ENCODE measurements at places on chromosomes 6 and 20. TPM values are rescaled to one million over a fixed set of nuclear protein-coding genes. Genes with fewer than 3 reads are reported as not detected.

Gene HLA-A
- 159 TPM for total RNA-seq

DNA sequence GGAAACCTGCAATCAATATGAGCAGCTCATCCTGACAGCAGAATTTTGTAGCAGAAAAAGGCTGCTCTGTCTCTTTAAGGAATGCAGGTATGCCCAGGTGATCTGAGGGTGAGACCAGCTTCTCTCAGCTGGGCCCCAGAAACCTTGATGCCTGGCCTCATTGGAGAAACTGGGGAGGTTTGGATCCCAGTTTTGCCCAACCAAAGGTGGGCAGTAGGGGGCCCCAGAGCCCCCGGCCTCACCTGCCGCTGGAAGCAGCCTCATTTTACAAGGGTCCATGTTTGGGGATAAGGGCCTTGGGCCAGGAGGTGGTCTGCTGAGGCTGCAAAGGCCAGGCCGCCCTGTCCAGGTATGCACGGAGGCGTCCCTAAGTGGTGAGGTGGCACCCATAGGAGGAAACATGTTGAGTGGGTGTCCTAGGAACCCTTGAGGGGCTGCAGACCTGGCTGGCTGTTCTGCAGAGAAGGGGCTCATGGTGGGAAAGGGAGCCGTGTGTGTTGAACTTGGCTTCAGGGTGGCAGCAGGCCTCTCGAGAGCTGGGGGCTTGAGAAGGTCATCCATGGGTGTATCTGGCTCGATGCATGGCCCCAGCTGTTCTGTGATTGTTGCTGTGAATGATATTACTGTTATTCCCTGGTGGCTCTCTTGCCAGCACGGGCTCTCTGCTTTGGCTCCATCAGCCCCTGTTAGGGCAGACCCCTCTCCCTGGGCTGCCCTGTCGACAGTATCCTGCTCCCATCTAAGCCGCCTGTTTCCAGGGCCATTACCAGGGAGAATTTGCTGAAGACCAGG is 208.4 kb downstream of the CDH4 start:
- H3K27me3 ChIP-seq = peaks cover 4% of the 10 kb centered on the region
- no peak overlapping the region for H3K27ac ChIP-seq
- DNase-seq = no peak
- H3K36me3 ChIP-seq = 0 out of 2 replicates have a peak, but pooled peaks cover 8% of the 10 kb centered on the region
- H3K4me3 ChIP-seq = no peak overlapping the region
- no peaks in the 10 kb centered on the region for H3K4me1 ChIP-seq

- peaks cover 6% of the 10 kb centered on the region for H3K36me3 ChIP-seq
- peak overlapping the region; percentile 62 for H3K27ac ChIP-seq
- H3K4me3 ChIP-seq = peak overlapping the region; percentile 39
- H3K27me3 ChIP-seq = no peaks in the 10 kb centered on the region
- peak; percentile 86 for DNase-seq
These were observed 52.1 kb downstream of the RIPOR2 start for GRCh38 chr6:24883618-24884017.

DNA sequence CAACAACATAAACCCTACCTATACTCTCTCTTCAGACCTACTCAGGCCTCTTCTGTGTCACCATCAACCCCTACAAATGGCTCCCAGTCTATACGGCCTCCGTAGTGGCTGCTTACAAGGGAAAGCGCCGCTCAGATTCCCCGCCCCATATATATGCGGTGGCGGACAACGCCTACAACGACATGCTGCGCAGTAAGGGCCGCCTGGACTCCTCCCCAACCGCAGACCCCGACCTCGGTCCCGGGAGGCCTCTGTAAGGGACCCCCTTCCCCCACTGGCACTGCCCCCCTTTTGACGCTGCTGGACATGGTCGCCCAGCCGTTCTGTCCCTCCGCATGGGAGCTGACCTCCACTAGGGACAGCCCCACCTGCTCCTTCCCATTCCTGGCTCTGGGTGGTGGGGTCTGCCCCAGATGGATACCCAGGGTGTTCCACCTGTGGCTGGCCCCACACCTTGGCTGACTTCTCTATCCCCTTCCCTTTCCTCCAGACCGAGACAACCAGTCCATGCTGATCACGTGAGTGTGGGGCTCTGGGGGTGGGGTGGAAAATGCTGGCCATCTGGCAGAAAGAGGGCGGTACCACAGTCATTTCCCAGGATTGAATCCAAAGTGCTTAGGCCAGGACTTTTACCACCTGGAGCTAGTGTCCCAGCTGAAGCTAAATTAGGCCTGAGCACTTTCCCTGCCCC is 25.0 kb downstream of the MYH7B start:
- H3K27me3 ChIP-seq = peaks cover 31% of the 10 kb centered on the region
- DNase-seq = no peak
- H3K4me1 ChIP-seq = 0 out of 2 replicates have a peak, but pooled peaks cover 5% of the 10 kb centered on the region
- H3K27ac ChIP-seq = no peak overlapping the region
- no peaks in the 10 kb centered on the region for H3K36me3 ChIP-seq

DNA sequence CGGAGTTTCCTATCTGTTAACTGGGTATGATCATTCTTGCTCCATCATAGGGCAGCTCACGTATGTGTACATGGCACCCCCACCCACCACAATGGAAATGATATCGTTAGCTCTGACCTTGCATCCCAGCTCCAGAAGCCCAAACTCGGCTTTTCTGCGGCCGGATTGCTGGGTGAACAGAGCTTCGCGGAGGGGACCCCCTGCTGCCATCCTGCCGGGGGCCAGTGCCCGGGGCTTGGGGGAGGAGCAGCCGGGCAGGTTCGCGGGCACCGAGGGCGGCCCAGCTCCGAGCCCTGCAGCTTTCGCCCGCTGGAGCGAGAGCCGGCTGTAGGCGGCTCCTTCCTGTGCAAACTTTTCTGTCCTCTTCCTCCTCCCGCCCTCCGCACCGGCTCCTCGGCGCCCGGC is 24.9 kb upstream of the FUCA2 start:
- H3K4me1 ChIP-seq = peaks cover 16% of the 10 kb centered on the region
- no peaks in the 10 kb centered on the region for H3K36me3 ChIP-seq
- H3K27ac ChIP-seq = no peak overlapping the region
- H3K27me3 ChIP-seq = no peaks in the 10 kb centered on the region
- peak; percentile 18 for DNase-seq

Gene SPTLC3
- not detected for total RNA-seq

Gene PDRG1
- 14.8 TPM for total RNA-seq

- no peaks in the 10 kb centered on the region for H3K4me1 ChIP-seq
- no peak for DNase-seq
- no peaks in the 10 kb centered on the region for H3K27me3 ChIP-seq
- no peak overlapping the region for H3K27ac ChIP-seq
- no peak overlapping the region for H3K4me3 ChIP-seq
These were observed 191.4 kb downstream of the NKAIN2 start for GRCh38 chr6:123994891-123995635.

DNA sequence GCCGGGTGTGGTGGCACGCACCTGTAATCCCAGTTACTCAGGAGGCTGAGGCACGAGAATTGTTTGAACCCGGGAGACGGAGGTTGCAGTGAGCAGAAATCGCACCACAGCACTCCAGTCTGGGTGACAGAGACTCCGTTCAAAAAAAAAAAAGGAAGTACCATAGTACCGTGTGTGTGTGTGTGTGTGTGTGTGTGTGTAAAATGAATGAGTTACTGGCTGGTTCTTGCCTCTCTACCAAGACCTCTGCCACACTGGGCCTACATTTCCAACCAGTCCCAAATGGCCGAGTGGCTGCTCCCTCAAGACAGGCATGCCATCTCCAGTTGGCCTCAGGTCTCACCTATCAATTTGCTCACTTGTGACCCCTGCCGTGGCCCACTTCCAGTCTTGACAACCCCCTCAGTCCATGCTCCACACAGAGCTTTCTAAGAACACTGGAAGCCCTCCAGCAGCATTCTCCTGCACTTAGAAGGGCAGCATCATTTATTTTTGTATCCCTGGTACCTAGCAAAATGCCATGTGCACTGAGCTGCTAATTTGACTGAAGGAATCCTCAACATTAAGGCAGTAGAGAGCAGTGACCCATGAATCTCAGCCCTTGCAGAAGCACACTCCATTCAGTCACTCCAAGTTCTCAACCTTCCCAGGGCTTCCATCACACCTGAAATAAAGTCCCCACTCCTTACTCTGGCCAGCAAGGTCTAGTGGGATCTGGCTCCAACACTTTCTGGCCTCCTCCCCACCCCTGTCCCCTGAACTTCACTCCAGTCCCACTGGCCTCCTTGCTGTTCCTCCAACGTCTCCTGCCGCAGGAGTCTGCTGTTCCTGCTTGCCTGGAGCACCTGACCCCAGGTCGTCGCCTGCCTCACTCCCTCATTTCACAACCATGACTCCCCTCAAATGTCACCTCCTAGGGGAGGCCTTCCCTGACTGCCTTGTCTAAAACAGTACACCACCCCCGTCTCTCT is 29.9 kb downstream of the COX4I2 start:
- DNase-seq = no peak
- peaks cover 39% of the 10 kb centered on the region for H3K4me1 ChIP-seq
- no peak overlapping the region for H3K4me3 ChIP-seq
- H3K27ac ChIP-seq = peak overlapping the region; percentile 58

DNA sequence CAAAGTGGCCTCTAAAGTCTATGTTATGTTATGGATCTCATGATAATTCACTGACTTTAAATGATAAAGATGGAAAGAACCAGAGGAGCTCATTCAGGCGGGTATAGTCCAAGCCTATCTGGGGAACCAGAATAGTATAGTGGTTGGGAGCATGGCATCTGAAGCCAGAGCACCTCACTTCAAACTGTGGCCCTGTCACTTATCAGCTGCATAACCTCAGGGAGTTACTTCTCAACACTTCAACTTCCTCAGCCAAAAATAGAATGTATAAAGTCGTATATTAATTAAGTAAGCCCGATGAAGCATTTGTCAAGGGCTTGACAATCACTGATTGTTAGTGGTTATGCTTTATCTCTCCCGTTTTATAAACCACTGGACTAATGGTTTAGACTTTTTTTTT is 112.7 kb downstream of the RTN4IP1 start:
- DNase-seq = no peak
- no peak overlapping the region for H3K27ac ChIP-seq
- H3K36me3 ChIP-seq = peaks cover 14% of the 10 kb centered on the region
- H3K27me3 ChIP-seq = no peaks in the 10 kb centered on the region
- no peak overlapping the region for H3K4me3 ChIP-seq

DNA sequence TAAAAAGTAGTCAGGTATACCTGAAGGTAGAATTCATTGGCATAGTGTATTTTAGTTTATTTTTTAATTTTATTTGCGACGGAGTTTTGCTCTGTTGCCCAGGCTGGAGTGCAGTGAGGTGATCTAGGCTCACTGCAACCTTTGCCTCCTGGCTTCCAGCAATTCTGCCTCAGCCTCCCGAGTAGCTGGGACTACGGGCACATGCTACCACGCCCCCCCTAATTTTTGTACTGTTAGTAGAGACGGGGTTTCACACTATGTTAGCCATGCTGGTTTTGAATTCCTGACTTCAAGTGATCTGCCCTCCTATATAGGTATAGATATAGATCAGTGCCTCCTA is 102.8 kb upstream of the PRSS16 start:
- no peak overlapping the region for H3K4me3 ChIP-seq
- H3K27ac ChIP-seq = no peak overlapping the region
- H3K36me3 ChIP-seq = no peaks in the 10 kb centered on the region

Measured in HFFc6 (cell line).